ENCODE measurements at places on chromosomes 4 and X. TPM values are rescaled to one million over a fixed set of nuclear protein-coding genes. Genes with fewer than 3 reads are reported as not detected.

The MAGEA2 gene
- not detected for total RNA-seq

The HPRT1 gene
- total RNA-seq, result 27.0 TPM

The DIPK2B gene
- 42.9 TPM for total RNA-seq

The RBM47 gene
- 0.15 TPM for total RNA-seq

The ABCD1 gene
- 10.9 TPM for total RNA-seq

The TDO2 gene
- total RNA-seq, result not detected

The GCNA gene
- total RNA-seq, result 0.97 TPM

The TEX13B gene
- total RNA-seq, result not detected
